CD4-positive, alpha-beta T cell treated with Interleukin-6 at 100 ng/mL for 8 hours (primary cell): ENCODE measurements at places on chromosomes 11 and 22.
A peak's percentile ranks its signal among the peaks of the same experiment; 100 is the strongest.

DNA sequence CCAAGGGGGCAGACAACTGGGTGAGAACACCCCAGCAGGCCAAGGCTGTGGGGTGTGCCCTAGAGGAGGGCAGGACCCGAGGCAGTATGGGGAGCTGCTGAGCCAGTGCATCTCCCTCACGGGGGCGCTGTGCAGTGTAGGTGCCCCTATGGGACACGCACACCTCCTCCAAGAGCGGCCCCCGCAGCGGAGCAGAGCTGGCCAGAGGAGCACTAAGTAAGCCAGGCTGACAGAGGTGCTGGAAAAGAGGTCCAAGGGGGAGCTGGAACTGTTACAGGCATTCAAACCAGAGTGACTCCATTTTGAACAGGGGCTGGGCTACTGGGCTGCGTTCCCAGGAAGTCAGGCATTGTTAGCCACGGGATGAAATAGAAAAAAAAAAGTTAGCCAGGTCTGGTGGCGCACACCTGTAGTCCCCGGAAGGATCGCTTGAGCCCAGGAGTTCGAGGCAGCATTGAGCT lies 41.8 kb downstream of the TST start:
- peak; percentile 77 for DNase-seq

DNA sequence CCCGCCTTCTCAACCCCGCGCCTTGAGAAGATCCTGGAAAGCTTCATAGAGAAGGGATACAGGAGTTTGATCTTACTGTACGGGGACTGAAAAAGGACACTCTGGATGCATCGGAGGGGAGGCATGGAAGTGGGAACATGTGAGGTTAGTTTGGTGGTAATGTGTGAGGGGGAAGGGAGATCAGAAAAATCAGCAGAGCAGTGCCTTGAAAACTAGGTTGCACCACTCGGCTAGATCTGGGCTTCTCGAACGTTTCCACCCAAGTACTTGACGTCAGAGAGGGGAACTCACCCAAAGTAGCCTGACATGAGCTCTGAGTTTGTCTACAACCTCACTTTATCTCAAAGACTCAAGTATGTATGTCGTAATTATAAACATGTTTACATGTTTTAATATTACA lies 14.5 kb downstream of the USP35 start:
- DNase-seq, result peak; percentile 72

DNA sequence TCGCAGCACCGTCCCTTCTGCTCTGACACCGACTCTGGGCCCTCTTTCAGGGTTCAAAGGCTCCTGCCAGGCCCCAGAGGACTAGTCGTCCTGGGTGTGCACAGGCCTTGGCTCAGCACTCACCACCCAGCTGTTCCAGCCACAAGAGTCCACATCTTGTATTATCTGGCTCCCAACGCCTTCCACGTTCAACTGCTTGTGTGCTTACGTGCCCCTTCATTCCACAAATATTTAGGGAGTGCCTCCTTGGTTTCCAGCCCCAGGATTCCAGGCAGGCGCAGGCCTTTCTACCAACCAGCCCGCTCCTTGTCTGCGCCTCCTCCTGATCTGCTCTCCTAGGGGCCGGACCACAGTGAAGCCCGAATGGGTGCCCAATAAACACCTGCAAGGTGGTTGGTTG lies 70.9 kb downstream of the SCUBE1 start:
- no peak for DNase-seq

GRCh38 chr11:128716661-128717210 lies 22.9 kb downstream of the FLI1 start:
- DNase-seq, result peak; percentile 64

DNA sequence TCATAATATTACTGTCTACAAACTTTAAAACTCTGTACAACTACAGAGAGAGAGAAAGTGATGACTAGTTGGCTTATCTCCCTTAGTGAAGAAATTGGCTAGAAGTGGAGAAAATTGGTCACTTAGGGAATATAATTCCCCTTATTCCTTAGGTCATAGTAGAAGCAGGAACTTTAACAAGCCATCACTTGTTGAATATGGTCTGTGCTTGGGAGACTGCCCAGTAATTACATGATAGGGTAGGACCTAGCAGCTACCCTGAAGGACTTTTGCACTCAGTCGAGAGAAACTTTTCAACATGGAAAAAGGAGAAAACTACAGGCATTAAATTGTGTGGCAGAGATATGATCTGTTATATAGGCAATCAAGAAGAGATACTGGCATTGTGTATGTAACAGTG lies 576.5 kb upstream of the CCDC90B start:
- no peak for DNase-seq

GRCh38 chr11:108873941-108874340 lies 209.1 kb downstream of the DDX10 start:
- DNase-seq, result no peak

GRCh38 chr11:21396342-21397008 lies 727.1 kb downstream of the NELL1 start:
- no peak for DNase-seq

GRCh38 chr22:17581631-17582030 lies 18.3 kb downstream of the SLC25A18 start:
- no peak for DNase-seq

GRCh38 chr11:9219572-9219971 lies 45.6 kb downstream of the DENND5A start:
- DNase-seq, result no peak

GRCh38 chr22:16838073-16838472 lies 12.9 kb upstream of the XKR3 start:
- no peak for DNase-seq

- no peak for DNase-seq
These were observed 15.5 kb downstream of the SNRPD3 start for GRCh38 chr22:24571266-24571665.

GRCh38 chr11:66479394-66480116 lies 679 bp upstream of the DPP3 start:
- DNase-seq, result no peak

- no peak for DNase-seq
These were observed 3.0 kb upstream of the ANKK1 start for GRCh38 chr11:113384551-113384950.
